ENCODE measurements at places on chromosomes 7 and 10.

DNA sequence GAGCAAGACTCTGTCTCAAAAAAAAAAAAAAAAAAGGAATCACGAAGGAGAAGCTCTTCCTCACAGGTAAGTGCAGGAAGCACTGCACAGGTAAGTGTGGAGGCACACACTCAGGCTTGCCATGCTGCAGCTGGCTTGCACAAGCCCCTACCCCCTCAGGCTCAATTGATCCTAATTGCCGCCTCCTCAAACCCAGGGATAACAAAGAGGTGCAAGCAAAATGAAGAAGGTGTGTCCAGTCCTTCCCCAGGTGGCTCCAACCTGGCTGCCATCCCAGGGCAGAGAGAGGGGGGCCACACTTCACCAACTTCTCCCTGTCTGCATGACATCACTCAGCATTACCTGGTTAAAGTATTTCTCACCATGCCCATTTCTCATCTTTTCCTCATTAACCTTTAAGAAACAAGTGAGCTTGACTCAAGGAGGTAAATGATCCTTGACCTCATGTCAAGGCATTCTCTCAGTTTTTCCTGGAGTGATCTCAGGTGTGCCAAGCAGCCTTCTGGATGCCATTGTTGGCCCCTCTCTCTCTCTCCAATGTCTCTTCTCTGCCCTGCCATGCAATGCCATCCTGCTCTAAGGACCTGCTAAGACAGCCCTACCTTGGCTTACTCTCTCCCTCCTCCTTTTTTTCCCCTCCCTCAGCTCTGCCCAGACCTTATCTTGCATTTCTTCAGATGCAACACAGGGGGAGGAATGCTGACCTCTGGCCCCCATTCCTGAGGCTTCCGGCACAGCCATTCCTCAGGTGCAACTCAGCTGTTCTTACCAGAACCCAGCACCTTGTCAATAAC, 13.0 kb upstream of the TRPV6 start:
- no peak for DNase-seq

DNA sequence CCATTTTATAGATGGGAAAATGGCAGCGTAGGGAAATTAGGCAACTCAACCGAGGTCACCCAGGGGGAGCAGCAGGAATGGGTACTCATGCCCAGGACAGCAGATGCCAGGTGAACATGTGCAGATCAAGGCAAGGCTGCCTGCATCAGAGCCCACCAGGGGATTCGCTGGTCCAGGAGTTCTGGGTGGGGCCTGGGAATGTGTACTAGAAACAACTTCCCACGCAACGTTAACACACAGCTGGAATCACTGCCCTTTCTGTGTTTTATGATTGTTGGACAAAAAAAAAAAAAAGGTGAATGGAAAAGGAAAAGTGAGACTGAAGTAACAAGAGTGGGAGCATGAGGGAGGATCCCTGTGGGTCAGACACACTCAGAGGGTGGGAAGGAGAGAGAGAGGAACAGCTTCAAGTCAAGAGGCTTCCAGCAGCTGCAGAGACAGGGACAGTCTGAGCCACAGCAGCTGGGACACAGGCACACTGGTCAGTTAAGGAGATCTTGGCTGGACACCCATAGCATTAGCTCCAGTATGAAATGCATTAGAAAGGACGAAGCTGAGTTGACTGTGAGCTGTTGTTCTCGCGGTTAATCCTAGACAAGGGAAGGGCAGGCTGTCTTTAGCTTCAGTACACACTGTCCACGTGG, 187.9 kb upstream of the INHBA start:
- no peak for DNase-seq

DNA sequence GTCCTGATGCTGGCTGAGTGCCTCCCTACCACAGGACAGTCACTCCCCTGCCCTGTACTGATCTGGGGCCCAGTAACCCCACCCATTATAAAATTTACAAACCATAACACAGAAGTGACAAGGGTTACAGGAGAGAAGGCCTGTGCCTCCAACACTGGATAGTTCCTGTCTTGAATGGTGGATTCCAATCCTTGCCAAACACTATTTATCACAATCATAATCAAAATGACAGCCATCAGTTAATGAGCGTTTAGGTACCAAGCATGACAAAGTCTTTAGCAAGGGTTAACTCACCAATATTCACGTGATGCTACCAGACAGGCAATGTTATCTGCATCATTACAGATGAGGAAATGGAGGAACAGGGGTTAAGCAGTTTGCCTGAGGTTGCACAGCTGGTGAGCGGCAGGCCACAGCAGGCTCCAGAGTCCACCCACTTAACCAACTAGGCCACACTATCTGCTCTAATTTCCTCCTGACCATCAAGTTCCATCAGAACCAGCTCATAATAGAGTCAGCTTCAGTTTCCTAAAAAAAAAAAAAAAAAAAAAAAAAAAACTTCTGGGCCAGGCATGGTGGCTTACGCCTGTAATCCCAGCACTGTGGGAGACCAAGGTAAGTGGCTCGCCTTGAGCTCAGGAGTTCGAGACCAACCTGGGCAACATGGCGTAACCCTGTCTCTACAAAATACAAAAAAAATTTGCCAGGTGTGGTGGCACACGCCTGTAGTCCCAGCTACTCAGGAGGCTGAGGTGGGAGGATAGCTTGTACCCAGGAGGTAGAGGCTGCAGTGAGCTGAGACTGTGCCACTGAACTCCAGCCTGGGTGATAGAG, 14.2 kb downstream of the PDLIM1 start:
- no peak for DNase-seq

DNA sequence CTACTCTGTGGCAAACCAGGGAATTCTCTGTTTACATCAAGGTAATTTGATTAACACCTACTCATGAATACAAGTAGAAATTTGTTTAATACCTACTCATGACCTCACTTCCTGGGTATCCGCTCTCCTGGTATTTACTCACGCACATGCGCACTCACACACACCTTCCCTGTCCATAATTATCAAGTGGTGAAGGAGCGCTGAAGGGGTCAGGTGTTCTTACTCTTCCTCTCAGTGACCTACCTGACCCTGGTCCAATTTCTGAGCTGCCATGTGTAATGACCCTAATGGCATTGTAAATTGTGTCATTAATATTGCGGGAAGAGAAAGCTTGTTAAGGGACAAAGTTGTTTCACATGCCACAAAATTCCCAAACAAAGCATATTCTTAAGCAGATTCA, 41.3 kb upstream of the TRIL start:
- DNase-seq: no peak

DNA sequence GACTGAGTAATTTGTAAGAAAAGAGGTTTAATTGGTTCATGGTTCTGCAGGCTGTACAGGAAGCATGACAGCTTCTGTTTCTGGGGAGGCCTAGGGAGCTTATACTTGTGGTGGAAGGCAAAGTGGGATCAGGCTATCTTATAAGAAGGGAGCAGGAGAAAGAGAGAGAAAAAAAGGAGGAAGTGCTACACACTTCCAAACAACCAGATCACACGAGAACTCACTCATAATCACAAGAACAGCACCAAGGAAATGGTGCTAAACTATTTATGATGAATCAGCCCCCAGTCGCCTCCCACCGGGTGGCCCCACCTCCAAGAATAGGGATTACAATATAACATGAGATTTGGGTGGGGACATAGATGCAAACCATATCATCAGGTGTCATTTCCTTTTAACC, 89.1 kb upstream of the KCNMA1 start:
- DNase-seq: no peak
